DMS153 (cell line): ENCODE measurements at places on chromosomes 7 and 10.
A peak's percentile ranks its signal among the peaks of the same experiment; 100 is the strongest.

DNA sequence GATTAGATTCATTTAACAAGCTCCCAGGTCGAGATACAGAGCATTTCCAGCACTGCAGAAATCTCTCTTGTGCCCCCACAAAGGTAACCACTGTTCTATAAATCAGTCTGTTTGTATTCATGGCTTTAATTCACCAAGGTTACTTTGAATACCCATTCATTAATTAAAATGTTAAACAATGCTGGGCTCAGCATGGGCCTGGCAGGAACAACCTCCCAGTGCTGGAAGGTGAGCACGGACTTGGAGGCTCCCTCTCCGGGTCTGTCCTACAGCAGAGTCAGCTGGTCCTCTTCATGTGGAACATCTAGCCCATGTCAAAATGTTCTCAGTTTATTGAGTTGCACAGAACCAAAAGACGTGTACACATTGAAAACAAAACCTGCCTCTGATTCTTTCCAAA is 15.6 kb upstream of the EFCAB10 start:
- DNase-seq, result no peak

GRCh38 chr10:80196950-80197315 is 8.4 kb downstream of the ANXA11 start:
- no peak for DNase-seq

DNA sequence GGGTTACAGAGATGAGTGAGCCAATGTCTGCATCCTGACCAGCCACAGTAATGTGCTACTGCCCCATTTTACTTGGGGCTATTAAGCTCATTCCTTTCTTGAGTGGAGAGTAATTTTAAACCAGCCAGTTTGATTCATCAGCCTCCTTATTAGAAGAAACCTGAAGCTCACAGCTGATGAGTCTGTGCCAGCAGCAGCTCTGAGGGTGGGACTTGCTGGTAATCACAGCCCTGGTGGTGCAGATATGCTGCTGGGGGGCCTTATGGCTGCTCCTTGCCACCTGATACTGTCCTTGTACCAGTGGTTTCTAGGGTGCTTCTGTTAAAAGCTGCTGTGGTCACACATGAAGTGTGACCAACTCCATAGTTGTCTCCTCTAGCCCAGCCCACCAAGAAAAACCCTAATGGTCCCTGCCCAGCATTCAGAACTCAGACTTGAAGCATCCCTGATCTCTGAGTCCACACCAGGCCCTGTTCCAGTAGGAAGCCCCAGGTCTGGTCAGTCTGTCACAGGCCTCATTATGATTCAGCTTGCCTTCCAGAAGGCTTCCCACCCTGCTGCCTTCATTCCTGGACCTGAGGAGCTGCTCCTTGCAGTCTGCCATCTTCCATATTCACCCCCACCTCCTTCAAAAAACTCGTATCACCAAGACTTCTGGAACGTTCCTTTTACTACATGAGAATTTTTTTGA is 28.9 kb upstream of the RBM20 start:
- no peak for DNase-seq

- no peak for DNase-seq
Observed at GRCh38 chr7:44320794-44321371, 4.5 kb downstream of the CAMK2B start.

GRCh38 chr7:44569959-44570358 is 3.7 kb downstream of the DDX56 start:
- DNase-seq, result no peak

DNA sequence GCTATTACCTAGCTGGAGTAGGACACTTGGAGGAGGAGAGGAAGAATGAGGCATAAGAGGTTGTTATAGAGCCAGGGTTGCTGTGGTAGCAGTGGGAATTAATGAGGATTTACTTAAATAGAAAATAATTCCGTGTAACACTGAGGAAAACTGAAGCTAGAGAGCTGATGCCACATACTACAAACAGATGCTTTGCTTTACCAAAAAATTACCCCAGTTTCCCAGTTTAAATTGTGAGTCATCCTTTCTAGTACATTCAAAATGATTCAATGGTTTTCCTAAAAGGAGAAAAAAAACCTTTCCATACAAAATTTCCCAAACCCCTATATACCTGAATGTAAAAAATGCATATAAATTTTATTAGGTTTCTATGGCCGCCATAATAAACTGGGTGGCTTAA is 58.3 kb downstream of the ZNF518A start:
- no peak for DNase-seq

- DNase-seq, result no peak
Observed at GRCh38 chr10:80471715-80472233, 17.7 kb downstream of the TSPAN14 start.

- DNase-seq, result no peak
Observed at GRCh38 chr10:71623098-71623985, 96.2 kb downstream of the C10orf105 start.

- no peak for DNase-seq
Observed at GRCh38 chr10:104122225-104123107, 495 bp downstream of the SFR1 start.

GRCh38 chr10:48237259-48238250 is 36.9 kb downstream of the FRMPD2 start:
- no peak for DNase-seq

DNA sequence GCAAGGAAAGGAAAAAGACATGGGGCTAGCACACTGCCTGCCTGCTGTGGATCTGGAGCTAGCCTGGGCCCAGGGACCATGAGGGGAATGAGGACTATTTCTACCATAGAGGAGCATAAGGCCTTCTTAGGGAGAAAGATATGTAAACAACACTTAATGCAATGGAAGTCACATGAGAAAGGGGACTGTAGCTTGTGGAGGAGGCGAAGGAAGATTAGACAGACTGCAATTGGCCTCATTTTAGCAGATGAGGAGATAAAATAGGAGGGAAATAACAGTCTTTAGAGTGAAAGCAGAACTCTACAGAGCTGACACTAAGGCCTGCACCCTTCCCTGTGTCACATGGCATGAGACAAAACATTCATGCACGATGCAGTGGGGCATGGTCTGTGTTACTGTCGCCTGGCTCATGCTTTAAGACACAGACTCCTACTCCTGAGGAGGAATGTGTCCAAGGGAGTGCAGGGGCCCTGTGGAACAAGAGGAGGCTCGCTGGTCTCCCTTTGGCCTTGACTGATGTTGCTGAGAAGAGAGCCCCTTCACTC is 829.3 kb upstream of the IGFBP3 start:
- no peak for DNase-seq

DNA sequence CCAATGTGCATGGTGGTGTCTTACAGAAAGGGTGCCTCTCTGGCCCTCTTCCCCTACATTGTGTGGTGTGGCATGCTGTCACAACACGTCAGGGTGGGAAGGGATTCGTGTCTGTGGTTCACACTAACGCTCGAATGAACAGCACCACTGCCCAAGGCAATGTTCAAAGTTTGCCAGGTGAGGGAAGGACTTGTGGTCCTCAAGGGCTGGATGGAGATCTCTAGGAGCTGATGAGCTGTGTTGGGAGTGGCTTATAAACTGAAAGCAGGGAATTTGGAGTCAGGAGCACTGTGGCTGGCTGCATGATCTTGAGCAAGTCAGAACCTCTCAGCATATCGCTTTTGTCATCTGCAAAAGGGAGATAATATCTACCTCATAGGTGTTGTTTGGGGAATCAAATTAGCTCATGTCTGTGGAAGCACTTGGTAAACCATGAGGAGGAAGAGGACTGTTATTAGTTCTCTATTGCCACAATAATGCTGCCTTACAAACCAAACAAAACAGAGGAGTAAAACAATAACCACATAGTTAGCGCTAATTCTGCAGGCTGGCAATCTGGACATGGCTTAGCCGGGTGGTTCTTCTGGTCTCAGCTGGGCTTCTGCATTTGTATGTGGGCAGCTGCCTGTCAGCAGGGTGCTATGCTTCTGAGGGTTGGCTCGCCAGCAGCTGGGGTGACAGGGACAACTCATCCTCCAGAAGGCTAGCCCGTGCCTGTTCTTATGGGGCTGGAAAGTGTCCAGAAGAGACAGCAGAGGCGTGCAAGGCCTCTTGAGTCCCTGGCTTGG is 22.9 kb upstream of the C10orf105 start:
- no peak for DNase-seq

GRCh38 chr10:59470570-59470969 is 108.2 kb upstream of the FAM13C start:
- no peak for DNase-seq

DNA sequence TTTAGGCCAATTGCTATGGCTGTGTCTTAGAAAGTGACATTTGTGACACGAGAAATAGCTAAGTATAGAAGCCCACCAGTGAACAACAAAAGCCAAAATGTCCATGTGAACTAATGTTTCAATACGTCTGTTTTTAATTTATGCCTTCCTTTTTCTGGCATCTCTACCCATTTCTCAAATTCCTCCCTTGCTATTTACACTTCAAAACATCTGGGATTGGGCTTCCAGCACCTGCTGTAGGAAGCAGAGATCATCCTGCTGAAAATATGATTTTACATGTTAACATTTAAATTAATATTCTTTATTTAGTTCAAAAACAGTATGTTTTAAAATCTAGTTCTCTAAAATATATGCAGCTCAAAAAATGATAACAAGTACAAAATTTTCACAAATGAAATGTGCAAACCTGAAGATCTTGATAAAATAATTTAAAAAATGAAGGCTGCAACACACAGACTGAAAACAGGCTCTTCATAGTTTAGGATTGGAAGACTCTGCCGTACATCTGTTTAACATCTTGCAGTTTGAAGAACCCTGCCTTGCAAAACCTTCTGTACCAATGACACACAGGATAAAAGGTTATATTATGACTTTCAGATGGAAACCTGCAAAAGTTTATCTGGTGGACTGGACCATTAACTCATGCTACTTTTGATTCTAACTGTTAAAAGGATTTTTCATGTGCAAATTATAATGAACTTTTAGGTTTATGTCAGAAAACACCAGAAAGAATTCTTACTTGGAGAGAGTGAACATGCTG is 408.4 kb downstream of the SUGCT start:
- DNase-seq, result no peak

DNA sequence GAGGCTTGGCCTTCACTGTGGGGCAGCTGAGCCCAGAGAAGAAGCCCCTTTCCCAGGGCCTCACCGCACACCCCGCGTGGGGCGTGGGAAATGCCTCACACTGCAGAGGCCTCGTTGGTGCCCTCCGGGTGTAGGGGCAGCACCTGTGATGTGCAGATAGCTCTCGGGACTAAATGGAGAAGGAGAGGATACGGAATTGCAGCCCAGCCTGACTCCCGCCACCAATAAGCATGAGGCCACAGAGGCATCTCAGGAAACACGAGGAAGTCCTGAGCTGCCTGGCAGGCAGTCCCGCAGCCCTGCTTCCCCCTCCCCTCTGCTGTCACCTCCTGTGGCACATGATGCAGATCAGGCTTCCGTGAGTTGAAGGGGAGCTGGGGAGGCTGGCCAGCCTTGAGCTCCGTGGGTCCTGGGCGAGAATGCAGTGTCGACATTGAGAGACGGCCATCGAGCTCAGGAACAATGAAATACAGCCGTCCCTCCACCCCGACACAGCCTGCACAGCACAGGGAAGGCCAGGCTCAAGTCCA is 59.6 kb upstream of the PPP2R2D start:
- no peak for DNase-seq

GRCh38 chr10:44198096-44198779 is 186.7 kb downstream of the CXCL12 start:
- DNase-seq, result no peak

DNA sequence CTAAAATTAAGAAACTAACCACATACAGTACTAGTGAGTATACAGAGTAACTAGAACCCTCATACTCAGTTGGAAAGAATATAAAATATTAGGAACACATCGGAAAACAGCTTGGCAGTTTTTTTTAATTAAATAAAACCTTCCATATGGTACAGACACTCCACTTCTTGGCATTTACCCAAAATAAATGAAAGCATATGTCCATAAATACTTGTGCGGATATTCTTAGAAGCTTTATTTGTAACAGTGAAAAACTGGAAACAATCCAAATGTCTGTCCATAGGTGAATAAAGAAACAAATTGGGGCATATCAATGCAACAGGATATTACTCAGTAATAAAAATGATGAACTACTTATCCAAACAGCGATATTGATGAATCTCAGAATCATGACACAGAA is 410.0 kb downstream of the HTR7 start:
- peak; percentile 74 for DNase-seq

DNA sequence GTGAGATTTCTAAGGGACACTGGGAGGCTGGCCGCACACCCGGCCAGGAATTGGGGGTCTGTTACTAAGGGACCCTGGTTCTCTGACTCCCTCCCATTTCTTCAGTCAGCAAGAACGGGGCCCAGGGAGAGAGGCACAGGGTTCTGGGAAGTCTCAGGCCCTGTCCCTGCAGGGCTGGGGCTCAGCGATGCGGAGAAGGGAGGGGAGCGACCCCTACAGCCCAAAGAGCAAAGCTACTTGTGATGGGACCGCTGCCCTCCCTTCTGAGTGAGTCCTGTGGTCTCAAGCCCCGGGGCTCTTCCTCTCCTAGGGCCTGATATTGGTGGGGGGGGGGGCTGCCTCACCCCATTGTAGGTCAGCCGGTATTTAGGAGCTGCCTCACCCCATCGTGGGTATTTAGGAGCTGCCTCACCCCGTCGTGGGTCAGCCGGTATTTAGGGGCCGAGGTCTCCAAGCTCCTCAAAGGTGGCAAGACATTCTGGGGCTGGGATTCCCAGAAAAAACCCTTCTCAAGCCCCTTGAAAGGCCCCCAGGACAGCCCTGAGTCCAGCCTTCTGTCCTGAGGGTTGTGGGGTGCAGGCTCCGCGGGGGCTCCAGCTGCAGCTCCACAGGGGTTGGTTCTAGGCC is 16.9 kb upstream of the NKX6-2 start:
- no peak for DNase-seq

GRCh38 chr10:21260066-21260465 is 265.4 kb downstream of the SKIDA1 start:
- DNase-seq, result no peak

DNA sequence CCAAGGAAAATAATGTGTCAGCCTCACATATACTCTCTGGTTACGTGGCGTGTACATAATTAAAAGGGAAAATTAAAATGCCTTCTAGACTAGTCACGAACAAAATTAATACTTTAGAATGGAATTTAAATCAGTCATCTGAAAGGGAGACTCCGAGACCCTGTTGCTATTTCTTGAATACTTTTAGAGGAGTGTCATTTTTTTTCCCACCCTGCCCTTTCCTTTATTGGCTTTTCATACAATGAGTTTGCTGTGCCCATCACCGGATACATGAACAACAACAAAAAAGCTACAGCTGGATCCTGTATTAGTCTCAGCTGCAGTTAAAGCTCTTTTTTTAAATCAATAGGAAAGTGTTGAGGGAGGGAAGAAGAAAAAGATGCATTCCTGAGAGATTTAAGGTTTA is 20.1 kb downstream of the CYTH3 start:
- no peak for DNase-seq

- DNase-seq, result no peak
Observed at GRCh38 chr7:158255156-158255555, 332.5 kb downstream of the PTPRN2 start.

- no peak for DNase-seq
Observed at GRCh38 chr7:82345886-82346285, 97.7 kb downstream of the CACNA2D1 start.
